ENCODE measurements at places on chromosomes 6 and 20. TPM values are rescaled to one million over a fixed set of nuclear protein-coding genes. Genes with fewer than 3 reads are reported as not detected.

Gene FAM83C
- not detected for total RNA-seq

Gene DSP
- 210 TPM for total RNA-seq

Gene HCRTR2
- not detected for total RNA-seq

Gene ABHD16B
- not detected for total RNA-seq

Gene C20orf202
- total RNA-seq: 0.24 TPM

Gene SFTA2
- total RNA-seq: 2.7 TPM

Gene SIGLEC1
- not detected for total RNA-seq

Gene FAM83B
- total RNA-seq: 11.3 TPM

Gene ADAM33
- total RNA-seq: 8.2 TPM

Gene SLCO4A1
- total RNA-seq: 5.3 TPM

Gene GUCA1A
- 0.57 TPM for total RNA-seq

Gene RBBP8NL
- total RNA-seq: 7.3 TPM

Gene PAX1
- total RNA-seq: 0.43 TPM

Gene CD40
- total RNA-seq: 1.5 TPM

Gene LGSN
- not detected for total RNA-seq

Gene TUBB2B
- total RNA-seq: 37.8 TPM

Gene DEFB114
- total RNA-seq: not detected

Gene SH3BGRL2
- 40.0 TPM for total RNA-seq

Gene MYB
- 4.7 TPM for total RNA-seq

Gene FOXA2
- 17.5 TPM for total RNA-seq

Gene AIF1
- total RNA-seq: 0.59 TPM

Gene LPIN3
- total RNA-seq: 17.5 TPM

Gene DOP1A
- total RNA-seq: 30.1 TPM

Gene ESF1
- 12.6 TPM for total RNA-seq

Gene SNAI1
- total RNA-seq: 30.8 TPM

Gene HDAC2
- 232 TPM for total RNA-seq

Gene SEL1L2
- not detected for total RNA-seq

Gene HLA-DRB5
- total RNA-seq: 22.1 TPM

Gene EXOC2
- total RNA-seq: 22.9 TPM

Gene ADAT2
- total RNA-seq: 10.3 TPM

Gene RAD21L1
- not detected for total RNA-seq

Gene MICAL1
- total RNA-seq: 49.7 TPM

Gene OVOL2
- 17.5 TPM for total RNA-seq

Gene CCNC
- total RNA-seq: 52.0 TPM

Gene RALGAPA2
- 28.1 TPM for total RNA-seq

Gene KHDC1L
- 0.75 TPM for total RNA-seq

Gene RBM24
- 0.88 TPM for total RNA-seq

Gene ATG5
- total RNA-seq: 39.3 TPM

Gene SUMO4
- total RNA-seq: 2.8 TPM

Gene HLA-DMB
- 0.43 TPM for total RNA-seq

Gene TAB2
- 58.7 TPM for total RNA-seq

Gene BANF2
- total RNA-seq: not detected

Gene YWHAB
- 183 TPM for total RNA-seq

Gene SEC63
- 90.8 TPM for total RNA-seq

Gene SLC32A1
- not detected for total RNA-seq

Gene GLP1R
- total RNA-seq: 1.6 TPM
